ENCODE measurements at places on chromosomes 3 and 15.

DNA sequence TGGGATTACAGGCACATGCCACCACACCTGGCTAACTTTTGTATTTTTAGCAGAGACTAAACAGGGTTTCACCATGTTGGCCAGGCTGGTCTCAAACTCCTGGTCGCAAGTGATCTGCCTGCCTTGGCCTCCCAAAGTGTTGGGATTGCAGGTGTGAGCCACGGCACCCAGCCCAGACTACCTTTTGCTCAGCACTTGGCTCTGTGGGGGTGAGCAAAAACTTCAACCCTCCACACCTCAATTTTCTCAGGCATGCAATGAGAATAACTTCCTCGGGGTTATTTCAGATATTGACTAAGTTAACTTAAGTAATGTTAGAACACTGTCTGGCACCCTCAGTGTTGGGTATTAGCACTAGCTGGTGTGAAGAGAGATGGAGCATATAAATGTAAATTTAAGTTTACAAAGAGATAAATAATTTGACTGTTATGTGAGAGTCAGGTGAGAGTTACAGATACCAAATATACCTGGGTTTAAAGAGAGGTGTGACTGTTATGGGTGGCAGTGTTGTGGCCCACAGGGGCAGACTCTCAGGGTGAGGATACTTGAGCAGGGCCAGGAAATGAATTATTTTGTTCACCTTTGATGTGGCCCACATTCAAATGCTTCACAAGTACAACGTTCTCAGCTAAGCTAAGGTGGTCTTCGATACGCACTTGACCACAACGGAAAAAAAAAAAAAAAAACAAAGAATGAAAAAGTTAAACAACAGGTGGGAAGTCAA, 29.0 kb downstream of the CPOX start:
- H3K27ac ChIP-seq, result no peak overlapping the region
- H3K4me1 ChIP-seq, result no peaks in the 10 kb centered on the region
- no peak overlapping the region for H3K4me3 ChIP-seq
- DNase-seq, result no peak
- no peaks in the 10 kb centered on the region for H3K36me3 ChIP-seq
- H3K27me3 ChIP-seq, result no peaks in the 10 kb centered on the region

- H3K4me3 ChIP-seq, result peak within 1 kb of the TSS; percentile 63
- DNase-seq, result peak; percentile 69
- no peaks in the 10 kb centered on the region for H3K36me3 ChIP-seq
- H3K27me3 ChIP-seq, result no peaks in the 10 kb centered on the region
Measured at GRCh38 chr3:51967384-51968169, at the start of gene PCBP4. Gene PCBP4, minus strand, starts transcription at chr3:51967454. Its CDS starts 6,214 bp downstream, at chr3:51961240.

DNA sequence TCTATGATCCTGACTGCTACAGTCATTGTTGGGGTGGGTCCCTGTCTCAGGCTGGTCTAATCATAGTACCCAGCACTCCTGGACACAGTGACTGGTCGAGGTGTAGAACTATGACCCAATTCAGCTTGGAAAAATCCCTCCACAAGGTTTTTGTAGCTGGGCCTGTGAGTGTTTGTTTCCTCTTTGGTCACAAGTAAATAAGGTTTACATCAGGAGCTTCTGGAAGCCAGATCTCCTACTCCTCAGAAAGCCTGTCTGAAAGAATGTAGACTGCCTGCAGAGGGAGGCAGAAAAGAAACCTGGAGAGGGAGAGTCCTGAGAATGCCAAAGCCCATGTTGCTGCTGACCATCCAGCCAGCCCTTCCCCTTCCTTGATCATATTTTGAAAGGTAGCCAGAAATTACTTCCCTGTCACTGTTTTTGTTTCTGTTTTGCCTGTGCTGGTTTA, 123.2 kb downstream of the RAP2B start:
- H3K4me3 ChIP-seq, result no peak overlapping the region
- no peaks in the 10 kb centered on the region for H3K27me3 ChIP-seq
- no peak for DNase-seq

DNA sequence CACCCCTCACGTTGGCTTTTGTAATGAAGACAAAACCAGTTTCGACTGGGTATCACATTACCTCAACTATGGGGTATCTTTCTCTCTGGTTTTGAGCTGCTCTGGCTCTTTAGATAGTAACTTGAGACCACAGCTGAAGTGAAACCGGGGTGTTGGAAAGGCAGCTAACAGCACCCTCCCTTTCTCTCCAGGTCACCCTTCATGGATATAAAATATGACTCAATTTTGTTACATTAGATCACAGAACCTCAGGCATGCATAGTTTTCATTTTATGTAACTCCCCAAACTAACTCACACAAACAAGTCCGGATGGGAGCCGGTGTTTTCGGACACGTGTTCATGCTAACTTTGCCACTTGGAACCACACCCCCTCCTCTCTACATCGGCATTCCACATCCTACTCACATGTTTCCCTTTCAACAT, 90.7 kb downstream of the NR2F2 start:
- H3K36me3 ChIP-seq, result no peaks in the 10 kb centered on the region
- peaks cover 10% of the 10 kb centered on the region for H3K27me3 ChIP-seq
- DNase-seq, result no peak
- no peak overlapping the region for H3K4me3 ChIP-seq
- no peaks in the 10 kb centered on the region for H3K4me1 ChIP-seq
- no peak overlapping the region for H3K27ac ChIP-seq

DNA sequence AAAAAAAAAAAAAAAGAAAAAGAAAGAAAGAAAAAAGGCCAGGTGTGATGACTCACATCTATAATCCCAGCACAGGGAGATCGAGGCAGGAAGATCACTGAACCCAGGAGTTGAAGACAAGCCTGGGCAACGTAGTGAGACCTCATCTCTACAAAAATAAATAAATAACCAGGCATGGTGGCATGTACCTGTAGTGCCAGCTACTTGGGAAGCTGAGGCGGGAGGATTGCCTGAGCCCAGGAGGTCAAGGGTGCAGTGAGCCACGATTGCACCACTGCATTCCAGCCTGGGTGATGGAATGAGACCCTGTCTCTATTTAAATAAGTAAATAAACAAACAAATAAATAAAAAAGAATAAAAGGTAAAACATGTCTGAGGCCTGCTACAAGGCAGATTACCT, 39.3 kb upstream of the LACTB start:
- H3K4me1 ChIP-seq, result no peaks in the 10 kb centered on the region
- H3K27ac ChIP-seq, result no peak overlapping the region
- DNase-seq, result no peak
- H3K36me3 ChIP-seq, result no peaks in the 10 kb centered on the region
- H3K4me3 ChIP-seq, result no peak overlapping the region
- H3K27me3 ChIP-seq, result no peaks in the 10 kb centered on the region

DNA sequence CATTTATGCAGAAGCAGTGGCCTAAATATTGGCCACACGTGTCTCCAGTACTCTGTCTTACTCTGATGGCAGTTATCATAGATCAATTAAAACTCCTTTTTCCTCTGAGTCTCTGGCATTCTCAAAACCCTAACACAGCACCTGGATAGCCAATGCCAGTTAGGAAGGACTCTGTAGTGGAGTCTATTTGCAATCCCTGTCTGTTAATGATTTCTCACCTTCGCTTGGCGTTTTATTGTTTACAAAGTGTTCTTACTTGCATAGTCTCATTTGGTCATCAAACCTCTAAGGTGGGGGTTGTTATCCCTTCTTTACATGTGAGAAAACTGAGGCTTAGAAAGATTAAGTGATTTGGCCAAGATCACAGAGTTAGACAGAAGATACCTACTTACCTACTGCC, 258.8 kb downstream of the IL5RA start:
- H3K4me1 ChIP-seq, result no peaks in the 10 kb centered on the region
- no peak overlapping the region for H3K27ac ChIP-seq
- H3K4me3 ChIP-seq, result no peak overlapping the region
- no peaks in the 10 kb centered on the region for H3K27me3 ChIP-seq
- no peaks in the 10 kb centered on the region for H3K36me3 ChIP-seq

GRCh38 chr15:38490242-38490922, 36.5 kb downstream of the FAM98B start:
- H3K4me3 ChIP-seq, result no peak overlapping the region
- no peaks in the 10 kb centered on the region for H3K36me3 ChIP-seq
- no peaks in the 10 kb centered on the region for H3K27me3 ChIP-seq
- H3K4me1 ChIP-seq, result no peaks in the 10 kb centered on the region
- no peak overlapping the region for H3K27ac ChIP-seq

DNA sequence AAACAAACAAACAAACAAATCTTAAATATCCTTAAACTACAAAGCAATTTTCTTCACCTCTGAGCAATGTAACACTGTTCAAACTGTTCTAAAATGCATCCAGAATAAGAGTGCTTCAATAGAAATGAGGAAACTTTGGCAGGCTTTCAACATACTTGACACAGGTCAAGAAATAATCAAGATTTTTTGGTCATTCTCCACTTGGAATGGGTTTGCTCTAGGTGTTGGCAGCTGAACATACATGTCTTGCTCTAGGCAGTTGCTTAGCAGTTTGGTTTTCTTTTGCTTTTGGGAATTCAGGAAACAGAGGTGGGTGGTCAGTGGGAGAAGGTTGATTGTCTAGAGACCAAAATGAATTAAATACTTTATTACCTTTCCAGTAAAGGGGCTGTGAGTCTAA, 1.4 kb upstream of the LRRC3B start:
- H3K27me3 ChIP-seq, result peaks cover 13% of the 10 kb centered on the region
- no peaks in the 10 kb centered on the region for H3K4me1 ChIP-seq
- no peak for DNase-seq
- no peak overlapping the region for H3K27ac ChIP-seq
- no peak overlapping the region for H3K4me3 ChIP-seq

DNA sequence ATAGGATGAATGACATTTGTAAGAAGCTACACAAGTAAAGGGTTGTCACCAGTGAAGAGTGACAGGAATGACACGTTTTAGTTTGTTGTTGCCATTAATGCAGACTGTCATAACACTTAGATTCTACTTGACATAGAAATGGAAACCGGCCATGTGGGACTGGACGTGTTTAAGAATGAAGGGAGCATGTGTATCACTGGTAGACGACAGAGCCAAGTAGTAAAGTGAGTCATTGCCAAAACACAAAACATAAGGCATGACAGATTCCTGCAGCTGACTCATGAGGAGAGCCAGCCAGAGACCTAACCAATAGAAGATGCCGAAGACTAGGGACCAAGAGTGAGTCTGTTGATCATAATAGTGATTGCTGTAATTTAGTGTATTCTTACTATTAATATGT, 106.2 kb upstream of the PLAAT1 start:
- H3K27me3 ChIP-seq, result no peaks in the 10 kb centered on the region
- no peak overlapping the region for H3K27ac ChIP-seq
- no peak overlapping the region for H3K4me3 ChIP-seq
- no peaks in the 10 kb centered on the region for H3K36me3 ChIP-seq

- no peak overlapping the region for H3K4me3 ChIP-seq
- no peak overlapping the region for H3K27ac ChIP-seq
- no peaks in the 10 kb centered on the region for H3K4me1 ChIP-seq
- H3K27me3 ChIP-seq, result no peaks in the 10 kb centered on the region
- no peak for DNase-seq
Measured at GRCh38 chr3:108130701-108131474, 40.1 kb upstream of the CD47 start.
